Stimulated activated CD4-positive, alpha-beta T cell treated with anti-CD3 and anti-CD28 coated beads, Interleukin-15, amount 100 ng/mL, for 24 hours (primary cell): ENCODE measurements at places on chromosomes 2 and 18.

DNA sequence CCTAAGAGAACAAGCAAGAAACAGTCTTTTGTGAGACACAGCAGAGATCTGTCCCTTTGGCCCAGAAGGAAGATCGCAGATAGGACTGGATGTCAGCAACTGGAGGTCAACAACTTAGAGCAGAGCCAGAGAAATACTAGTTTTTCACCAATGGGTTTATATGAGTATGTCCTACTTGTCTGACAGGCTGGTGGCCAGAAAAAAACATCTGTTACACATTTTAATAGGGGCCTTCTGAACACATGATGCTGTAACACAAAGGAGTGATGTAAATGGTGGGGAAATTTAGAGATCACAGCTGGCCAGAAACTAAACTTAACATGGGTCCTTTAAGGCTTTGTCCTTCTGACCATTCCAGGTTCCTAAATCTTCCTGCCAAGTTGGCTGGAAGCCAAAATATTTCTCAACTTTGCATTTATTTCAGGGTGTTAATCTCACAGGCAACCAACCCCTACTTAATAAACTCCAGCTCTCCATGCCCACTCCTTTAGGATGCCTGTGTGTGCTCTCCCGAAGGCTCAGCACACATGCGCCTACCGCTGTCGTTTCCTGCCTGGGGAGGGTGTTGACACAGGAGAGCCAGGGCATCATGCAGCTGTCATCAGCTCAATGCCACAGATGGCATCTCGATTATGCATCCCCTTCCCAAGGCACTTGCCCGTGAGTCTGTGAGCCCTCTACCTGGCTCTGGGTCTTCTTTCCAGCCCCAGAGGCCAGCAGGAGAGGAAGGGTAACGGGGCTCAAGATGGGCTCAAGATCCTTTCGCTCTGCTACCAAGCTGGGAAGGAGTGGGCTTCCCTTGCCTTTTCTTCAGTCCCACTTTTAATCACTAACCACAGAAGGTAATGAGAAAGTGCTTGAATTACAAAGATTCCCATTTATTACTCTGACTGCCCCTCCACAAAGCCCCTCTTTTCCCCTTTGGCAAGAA lies 252.5 kb downstream of the ETAA1 start:
- DNase-seq = no peak

GRCh38 chr2:113173542-113174375 lies at the start of gene PSD4:
Gene PSD4 (plus strand): TSS chr2:113173971. CDS start chr2:113182457, 8,486 bp downstream.
- DNase-seq = peak; percentile 94

GRCh38 chr2:219680958-219681693 lies 53.7 kb downstream of the SLC4A3 start:
- DNase-seq = no peak

DNA sequence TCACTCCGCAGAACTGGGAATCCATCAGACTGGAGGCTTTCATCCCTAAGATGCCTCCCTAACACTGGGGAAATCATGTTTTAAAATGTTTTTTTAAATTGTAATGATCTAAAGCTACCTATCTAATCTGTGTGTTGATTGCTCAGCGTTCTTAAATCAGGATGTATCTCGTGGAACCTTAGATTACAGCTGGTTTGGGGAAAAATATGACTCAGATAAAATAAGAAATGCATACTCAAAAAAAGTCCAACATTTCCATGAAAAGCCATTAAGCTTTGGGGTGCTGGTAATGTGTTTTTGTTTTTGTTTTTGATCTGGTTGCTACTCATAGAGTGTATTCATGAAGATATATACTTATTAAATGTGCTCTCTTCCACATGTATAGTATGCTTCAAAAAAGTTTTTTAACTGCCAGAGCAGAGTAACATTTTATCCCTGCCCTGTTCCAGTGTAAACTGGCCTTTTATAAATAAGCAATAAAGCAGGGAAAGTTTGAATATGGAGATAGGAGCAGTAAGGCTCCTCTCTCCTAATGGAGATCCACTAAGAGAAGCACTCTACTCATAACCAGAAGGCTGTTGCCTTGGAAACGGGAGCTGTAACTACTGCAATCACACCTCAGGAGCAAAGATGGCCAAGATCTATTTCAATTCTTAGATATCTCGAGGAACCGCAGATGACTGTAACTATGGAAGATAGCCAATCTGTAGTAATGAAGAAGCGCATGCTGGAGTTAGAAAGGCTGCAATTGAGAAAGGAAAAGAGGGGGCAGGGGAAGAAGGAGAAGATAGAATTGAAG lies 41.6 kb downstream of the ANKRD44 start:
- peak; percentile 46 for DNase-seq

- no peak for DNase-seq
Measured at GRCh38 chr18:74624466-74624865, 26.8 kb downstream of the ZNF407 start.

DNA sequence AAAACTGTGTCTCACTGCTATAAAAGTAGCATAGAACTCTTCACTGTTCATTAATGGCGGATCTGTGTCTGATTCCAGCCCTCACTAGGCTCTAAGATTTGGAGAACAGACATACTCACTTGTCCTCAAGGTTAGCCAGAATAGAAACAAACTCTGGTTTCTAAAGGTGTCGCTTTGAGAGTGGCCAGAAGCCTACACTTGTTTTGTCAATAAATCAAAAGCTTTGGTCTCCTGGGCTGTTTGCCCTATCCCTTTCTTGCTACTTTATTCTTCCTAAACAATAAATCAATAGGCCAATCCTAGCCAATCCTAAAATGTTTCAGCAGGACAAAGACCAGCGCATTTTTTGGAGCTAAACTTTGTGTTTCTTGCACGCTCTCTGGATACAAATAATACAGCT lies 1064.6 kb upstream of the CHAC2 start:
- DNase-seq = no peak
